ENCODE measurements at places on chromosomes 12 and 14.
A peak's percentile ranks its signal among the peaks of the same experiment; 100 is the strongest.

GRCh38 chr12:44672042-44672441 lies 204.1 kb downstream of the NELL2 start:
- no peak for DNase-seq

- DNase-seq = peak; percentile 70
Measured at GRCh38 chr12:122880668-122881067, 15.3 kb downstream of the VPS37B start.

- DNase-seq = no peak
Measured at GRCh38 chr12:88417531-88417930, 162.7 kb downstream of the KITLG start.

DNA sequence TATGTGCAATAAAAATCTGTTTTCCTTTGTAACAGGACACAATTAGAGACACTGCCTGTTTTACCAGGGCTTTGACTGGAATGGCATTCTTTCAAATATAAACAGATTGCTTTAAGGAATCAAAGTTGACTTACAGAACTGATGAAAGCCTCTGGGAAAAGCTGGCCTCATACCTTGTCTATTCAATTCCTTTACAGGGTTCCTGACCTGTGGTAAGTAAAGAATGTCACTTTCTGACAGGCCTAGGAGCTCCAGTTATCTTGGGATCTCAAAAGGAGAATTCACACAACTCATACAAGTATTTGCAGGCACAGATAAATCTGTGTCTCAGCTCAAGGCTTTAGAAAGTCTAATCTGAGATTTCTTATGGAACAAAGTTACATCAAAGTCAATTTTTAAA lies 88.4 kb downstream of the BCAT1 start:
- DNase-seq = no peak

DNA sequence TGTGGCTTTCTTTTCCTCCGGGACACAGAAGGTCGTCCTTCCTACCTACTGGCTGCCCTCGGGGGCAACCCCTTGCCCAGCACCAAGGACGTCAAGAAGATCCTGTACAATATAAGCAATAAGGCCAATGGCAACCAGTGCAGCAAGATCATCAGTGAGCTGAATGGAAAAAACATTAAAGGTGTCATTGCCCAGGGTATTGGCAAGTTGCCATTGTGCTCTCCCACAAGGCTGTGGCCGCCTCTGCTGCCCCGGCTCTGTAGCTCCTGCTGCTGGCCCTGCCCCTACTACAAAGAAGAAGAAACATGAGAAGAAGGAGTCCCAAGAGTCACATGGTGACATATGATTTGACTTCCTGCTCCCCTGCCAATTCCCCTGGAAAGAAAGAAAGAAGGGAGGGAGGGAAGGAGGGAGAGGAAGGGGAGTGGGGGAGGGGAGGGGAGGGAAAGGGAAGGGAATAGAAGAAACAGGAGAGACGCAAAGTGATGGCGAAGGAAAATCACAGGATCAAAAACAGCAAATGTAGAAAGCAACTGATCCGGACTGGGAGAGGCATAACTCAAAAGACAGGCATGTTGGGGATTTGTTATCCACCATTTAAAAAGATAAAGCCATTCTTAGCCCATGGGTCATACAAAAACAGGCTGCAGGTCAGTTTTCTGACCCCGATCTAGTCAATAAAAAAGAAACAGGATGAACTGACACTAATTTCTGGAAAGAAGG lies 61.3 kb upstream of the RESF1 start:
- DNase-seq = peak; percentile 88

GRCh38 chr14:81529391-81529790 lies 4.3 kb downstream of the SEL1L start:
- DNase-seq = no peak

DNA sequence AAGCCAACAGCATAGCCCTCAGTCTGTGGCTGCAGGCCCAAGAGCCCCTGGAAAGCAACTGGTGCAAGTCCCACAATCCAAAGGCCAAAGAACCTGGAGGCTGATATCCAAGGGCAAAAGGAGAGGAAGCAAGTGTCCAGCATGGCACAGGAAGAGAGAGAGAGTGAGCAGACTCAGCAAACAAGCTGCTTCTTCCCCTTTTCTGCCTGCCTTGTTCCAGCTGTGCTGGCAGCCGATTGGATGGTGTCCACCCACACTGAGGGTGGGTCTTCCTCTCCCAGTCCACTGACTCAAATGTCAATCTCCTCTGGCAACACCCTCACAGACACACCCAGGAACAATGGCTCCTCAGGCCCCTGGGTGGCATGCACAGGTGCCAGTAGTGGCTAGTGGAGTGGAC lies 33.5 kb downstream of the SMCO2 start:
- no peak for DNase-seq

GRCh38 chr12:62882140-62882539 lies 52.8 kb downstream of the PPM1H start:
- DNase-seq = no peak

DNA sequence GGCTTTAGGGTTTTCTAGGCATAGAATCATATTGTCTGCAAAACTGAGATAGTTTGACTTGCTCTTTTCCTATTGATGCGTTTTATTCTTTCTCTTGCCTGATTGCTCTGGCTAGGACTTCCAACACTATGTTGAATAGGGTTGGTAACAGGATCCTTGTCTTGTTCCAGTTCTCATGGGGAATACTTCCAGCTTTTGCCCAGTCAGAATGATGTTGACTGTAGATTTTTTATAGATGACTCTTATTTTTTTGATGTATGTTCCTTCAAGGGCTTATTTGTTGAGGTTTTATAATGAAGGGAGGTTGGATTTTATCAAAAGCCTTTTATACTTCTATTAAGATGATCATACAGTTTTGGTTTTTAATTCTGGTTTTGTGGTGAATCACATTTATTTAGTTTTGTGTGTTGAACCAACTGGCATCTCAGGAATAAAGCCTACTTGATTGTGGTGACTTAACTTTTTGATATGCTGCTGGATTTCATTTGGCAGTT lies 478.2 kb downstream of the TMEM117 start:
- no peak for DNase-seq

DNA sequence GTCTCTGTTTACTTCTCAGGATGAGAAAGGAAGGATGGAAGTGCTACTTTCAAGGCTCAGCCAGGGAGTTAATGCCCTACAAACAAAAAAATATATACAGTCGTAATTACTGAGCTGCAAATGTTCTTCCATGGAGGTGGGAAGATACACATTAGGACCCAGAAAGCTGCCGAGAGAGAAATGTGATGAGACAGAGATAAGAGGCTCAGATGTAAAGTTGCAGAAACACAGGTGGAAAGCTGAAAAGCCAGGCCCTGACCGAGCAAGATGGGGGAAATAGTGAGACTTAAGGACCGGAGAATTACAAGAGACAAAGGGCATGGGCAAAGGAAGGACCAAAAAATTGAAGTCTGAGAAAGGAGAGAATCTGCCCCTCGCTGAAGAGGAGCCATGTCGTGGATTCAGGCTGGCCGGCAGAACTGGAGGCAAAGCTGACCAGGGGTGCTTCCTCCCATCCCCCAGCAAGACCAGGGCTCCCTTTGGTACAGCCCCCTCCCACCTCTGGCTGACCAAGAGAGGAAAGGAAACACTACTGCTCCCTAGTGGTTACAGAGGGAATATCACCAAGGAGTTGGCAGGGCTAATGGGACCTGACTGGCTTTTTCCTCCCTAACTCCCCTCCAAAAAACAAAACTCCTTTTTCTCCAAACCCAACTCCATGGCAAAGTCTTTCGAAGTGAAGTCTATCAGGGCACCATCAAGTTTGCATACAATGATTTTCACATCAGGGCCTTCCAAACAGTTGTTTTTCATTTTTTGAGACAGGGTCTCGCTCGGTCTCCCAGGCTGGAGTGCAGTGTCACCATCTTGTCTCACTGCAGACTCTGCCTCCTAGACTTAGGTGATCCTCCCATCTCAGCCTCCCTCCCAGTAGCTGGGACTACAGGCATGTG lies 12.1 kb downstream of the ZFHX2 start:
- DNase-seq = peak; percentile 49

- DNase-seq = no peak
Measured at GRCh38 chr14:52124791-52125684, 56.2 kb upstream of the NID2 start.

GRCh38 chr12:21559855-21560569 lies 33.9 kb downstream of the SPX start:
- no peak for DNase-seq

DNA sequence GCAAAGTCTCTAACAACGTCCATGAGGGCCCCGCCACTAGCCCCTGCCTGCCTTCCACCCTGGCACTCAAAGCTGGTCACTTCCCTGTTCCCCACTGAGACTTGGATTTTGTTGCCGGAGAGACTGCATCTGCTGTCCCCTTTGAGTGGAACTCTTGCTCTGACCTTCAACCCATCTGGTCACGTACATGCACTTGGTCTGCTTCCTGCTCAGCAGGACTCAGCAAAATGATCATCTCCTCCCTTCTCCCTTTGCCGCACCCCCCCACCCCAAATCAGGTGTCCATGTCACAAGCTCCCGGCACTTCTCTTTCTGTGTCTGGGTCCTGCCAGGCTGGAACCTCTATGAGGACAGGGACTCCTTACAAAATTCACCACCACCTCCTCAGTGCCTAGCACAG lies 180.9 kb downstream of the CHST11 start:
- no peak for DNase-seq

GRCh38 chr14:103561381-103562178 lies 877 bp downstream of the BAG5 start:
- DNase-seq = no peak

- no peak for DNase-seq
Measured at GRCh38 chr12:56894698-56895368, 39.4 kb downstream of the SDR9C7 start.

DNA sequence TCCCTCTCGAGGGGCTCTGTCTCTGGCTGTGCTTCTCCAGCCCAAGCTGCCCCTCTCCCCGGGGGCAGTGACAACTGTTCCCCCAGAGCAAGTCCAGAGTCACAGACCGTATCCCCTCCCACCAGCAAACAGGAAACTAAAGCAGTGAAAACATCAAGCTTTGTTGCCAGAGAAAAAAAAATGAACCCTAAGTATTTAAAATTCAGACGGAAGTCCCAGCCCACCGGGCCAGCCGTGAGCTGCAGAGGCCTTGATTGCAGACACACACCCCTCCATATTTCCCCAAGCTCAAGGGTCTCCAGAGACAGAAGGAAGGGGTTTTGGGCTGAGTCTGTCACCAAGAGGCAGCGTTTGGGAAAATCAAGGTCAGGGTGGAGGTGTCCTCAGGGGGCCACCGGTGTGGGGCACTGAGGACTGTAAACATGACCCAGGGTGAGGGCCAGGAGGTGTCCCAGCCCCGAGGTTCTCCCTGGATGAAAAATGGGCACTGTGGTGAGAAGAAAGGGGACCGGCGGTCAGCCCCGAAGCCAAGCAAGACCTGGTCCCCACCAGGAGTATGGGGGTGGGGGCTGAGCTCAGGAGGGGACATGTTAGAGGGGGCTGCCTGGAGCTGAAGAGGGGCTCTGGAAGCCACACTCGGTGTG lies 7.7 kb downstream of the PHETA1 start:
- DNase-seq = no peak

DNA sequence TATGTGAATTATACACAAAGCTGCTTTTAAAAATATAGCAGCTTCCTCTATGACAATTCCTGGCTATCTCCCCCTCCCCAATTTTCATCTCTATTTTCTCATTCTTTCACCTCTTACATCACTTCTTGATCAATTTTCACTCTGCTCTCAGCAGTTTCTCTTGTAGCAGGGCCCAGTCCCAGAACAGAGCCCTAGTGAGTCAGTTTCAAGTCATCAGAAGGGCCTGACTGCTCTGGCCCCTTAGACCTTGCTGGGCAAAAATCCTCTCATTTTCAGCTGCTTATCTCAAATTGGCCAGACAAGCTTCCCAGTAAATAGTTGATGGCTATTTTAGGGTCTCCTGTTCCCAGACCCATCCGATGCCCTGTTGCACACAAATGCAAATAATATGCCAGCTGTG lies 101.4 kb downstream of the TTC7B start:
- DNase-seq = no peak

GRCh38 chr14:103504991-103505565 lies 17.6 kb downstream of the CKB start:
- no peak for DNase-seq

- DNase-seq = no peak
Measured at GRCh38 chr12:91804533-91804932, 341.1 kb downstream of the BTG1 start.

- no peak for DNase-seq
Measured at GRCh38 chr14:52129721-52130120, 60.9 kb upstream of the NID2 start.

- DNase-seq = no peak
Measured at GRCh38 chr14:93051600-93052546, 63.9 kb downstream of the ITPK1 start.

- no peak for DNase-seq
Measured at GRCh38 chr12:21877293-21877982, 63.8 kb downstream of the ABCC9 start.

GRCh38 chr12:80846952-80847351 lies 90.8 kb downstream of the LIN7A start:
- DNase-seq = peak; percentile 62

- DNase-seq = no peak
Measured at GRCh38 chr12:124743479-124744272, 120.0 kb downstream of the SCARB1 start.

DNA sequence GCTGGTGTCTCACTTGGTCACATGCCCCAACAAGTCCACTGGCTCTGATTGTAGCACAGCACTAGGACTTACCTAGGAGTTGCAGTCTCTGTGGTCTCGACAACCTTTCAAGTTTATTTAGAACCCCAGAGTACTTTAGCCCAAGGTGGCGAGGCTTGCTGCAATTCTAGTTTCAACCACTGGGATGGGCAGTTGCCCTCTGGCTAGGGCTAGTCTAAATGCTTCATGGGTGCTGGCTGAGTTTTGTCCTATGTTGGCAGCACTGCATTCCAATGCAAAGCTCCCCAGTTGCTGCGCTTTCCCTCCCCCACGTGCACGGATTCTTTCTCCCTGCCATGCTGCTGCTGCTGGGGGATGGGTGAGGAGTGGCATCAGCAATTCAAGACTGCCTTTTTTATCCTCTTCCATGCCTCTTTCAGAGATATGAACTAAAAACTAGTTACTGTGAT lies 207.9 kb downstream of the SYNE2 start:
- no peak for DNase-seq

DNA sequence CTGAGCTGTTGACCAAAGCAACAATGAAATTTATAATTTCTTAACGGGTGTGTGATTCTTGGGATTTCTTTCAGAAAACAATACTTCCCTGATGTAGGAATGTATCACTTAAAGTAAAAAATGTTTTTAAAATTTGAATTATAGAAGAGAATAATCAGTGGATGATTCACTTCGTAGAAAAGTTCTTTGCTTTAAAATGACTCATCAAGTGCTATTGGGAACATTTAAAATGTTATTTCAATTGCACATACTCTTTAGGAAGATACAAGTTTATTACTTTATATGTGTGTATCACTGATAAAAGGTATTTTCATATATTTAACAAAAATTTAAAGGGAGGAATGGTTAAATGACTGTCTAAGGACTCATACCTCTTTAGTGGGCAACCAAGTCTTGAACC lies 155.3 kb downstream of the PDE3A start:
- DNase-seq = no peak

DNA sequence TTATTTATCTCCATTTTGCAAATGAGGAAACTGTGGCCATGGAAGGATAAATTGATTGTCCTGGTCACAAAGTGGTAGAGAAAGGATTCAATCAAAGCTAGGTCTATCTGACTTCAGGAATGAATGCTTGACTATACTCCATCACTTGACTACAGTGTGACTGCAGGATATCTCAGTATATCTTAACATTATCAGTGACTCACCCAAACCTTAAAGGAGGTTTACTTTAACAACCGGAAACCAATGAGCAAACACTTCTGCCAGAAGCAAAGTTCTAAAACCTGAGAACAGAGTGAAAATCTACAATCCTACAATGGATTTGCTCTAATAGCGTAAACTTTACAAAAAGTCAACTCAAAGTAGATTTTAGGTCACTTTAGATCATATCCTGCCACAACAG lies 277.0 kb downstream of the CEP128 start:
- DNase-seq = no peak

- peak; percentile 15 for DNase-seq
Measured at GRCh38 chr12:96241431-96241830, 47.3 kb downstream of the ELK3 start.

All from NCI-H2171 treated with DMSO at 0.1 percent for 48 hours (cell line).